Renal cortex interstitium (tissue), 15 donors: ENCODE measurements at places on chromosomes 5 and 9.

GRCh38 chr5:32202394-32202793 lies 28.3 kb upstream of the GOLPH3 start:
- DNase-seq = no peak

DNA sequence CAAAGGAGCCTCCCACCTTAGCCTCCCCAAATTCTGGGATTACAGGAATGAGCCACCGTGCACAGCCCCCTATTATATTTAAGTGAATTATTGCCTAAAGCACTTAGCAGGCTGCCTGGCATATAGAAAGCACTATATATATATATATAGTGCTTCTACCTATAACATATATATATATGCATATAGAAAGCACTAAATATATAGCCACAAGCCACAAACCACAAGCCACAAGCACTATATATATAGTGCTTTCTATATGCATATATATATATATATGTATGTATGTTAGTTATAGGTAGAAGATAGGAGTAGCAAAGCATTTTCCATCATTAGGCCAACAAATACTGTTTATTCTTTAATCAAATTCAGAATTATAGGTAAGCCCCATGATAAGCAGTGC lies 185.8 kb downstream of the CWC27 start:
- no peak for DNase-seq

- no peak for DNase-seq
Observed at GRCh38 chr5:108688485-108688884, 59.2 kb upstream of the FER start.

DNA sequence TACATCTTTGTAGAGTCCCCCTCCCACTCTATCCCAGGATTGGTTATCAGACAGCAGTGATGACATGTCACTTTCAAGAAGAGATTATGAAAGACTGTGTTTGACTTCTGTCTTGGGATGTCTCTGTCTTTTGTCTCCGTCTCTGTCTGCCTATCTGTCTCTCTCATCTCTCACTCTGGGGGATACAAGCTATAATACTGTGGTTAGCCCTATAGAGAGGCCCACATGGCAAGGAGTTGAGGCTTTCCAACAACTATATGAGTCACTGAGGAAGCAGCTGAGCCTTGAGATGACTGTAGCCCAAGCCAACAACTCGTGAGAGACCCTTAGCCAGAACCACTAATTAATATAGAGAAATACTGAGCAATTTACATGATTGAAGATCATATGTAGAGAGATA lies 284.8 kb downstream of the PDE4D start:
- DNase-seq = no peak

DNA sequence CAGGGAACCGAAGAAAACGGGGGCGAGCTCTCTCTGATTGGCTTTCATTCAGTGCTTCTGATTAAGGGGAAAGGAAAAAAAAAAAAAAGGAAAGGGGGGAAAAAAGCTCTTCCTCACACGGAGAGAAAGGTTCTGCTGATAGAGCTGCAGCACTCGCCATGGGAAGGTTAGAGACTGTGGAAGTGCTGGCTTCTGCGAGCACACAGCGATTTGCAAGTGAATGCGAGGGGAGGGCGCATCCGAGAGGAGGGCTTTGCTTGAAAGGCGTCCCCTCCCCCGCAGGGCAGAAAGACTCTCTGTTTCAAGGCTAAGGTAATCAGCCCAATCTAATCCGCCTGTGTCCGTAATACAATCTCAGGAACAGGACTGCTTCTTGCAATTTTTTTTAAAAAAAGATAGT lies at the start of gene CDH10:
CDH10 (minus strand) TSS at position 218 of the 400 bp plus-strand sequence. CDS start 51,488 bp downstream, outside the sequence.
- DNase-seq = peak; percentile 40

DNA sequence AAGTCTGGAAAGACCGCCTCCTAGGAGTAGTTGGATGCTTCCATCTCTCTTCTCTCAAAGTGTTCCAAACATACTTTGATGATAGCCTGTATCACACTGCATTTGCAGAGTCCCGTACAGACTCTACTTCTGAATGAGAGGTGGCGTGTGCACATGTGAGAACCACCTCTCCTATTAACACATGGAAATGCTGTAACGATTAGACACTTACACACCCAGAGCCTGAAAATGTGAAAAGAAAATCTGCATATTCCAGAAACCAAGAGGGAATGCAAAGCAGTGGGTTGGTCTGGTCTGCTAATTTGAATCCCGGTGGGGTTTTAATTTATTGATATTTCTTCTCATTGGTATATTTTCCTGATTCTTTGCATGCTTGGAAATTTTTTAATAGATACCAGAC lies 10.5 kb downstream of the UGCG start:
- no peak for DNase-seq

DNA sequence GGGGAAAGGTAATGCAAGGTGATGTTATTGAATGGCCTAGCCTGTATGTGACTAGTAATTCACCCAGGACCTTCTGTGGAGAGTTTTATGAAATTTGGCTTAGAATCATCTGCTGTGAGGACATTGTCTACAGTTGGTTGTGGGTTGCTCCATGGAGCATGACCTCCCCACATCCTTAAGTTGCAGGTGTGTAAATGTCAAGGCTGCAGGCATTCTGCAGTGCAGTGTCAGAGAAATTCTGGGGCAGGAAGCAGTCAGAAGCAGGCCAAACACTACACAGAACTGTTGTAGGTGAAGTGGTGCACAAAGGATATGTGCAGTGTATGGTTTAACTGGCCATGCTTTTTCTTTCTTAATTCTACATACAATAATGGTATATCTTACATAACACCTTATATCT lies 588.3 kb downstream of the EBF1 start:
- DNase-seq = no peak

- no peak for DNase-seq
Observed at GRCh38 chr9:137879566-137880150, 2.1 kb downstream of the CACNA1B start.

- DNase-seq = no peak
Observed at GRCh38 chr5:115461093-115461492, 83.5 kb downstream of the FEM1C start.

GRCh38 chr9:85892401-85892800 lies 48.5 kb upstream of the NAA35 start:
- DNase-seq = no peak

DNA sequence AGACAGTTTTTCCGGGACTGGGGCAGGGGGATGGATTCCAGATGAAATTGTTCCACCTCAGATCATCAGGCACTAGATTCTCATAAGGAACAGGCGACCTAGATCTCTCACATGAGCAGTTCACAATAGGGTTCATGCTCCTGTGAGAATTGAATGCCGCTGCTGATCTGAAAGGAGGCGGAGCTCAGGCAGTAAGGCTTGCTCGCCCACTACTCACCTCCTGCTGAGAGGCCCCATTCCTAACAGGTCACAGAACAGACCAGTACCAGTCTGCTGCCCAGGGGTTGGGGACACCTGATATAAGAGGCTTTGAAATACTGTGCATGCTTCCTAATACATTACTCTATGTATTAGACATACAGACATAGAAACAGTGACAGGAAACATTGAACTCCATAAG lies 41.1 kb downstream of the PTPRD start:
- DNase-seq = no peak

DNA sequence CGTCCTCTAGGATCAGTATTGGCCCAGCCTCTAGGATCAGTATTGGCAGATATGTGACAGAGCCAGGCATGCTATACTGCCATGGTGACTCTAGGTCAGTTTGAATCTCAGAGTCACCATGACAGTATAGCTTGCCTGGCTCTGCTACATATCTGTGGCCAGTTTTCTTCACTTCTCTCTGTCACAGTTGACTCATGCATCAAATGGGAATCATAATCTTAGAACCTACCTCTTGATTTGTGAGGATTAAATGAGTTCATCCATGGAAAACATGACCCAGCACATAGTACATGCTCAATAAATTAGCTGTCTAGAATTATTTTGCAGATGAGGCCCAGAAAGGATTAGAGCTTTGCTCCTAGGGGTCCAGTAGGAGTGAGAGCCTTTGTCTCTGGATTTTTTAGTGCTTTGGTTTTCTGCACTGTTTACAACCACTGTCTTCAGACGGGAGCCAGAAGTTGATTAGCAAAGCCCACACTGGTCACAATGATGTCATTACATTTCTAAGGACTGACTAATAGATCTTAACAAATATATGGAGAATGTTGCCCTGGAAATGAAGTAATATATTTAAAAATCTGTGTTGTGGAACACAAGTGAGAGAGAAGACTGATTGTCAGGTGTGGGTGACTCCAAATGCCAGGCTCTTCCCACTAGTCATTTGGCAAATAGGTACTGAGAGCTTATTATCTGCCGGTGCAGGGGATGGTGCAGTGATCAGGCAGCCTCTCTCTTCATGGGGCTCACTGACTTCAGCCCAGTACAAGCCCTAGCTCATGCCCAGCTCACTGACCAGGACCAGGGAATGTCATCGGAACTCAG lies 76.0 kb downstream of the COL15A1 start:
- DNase-seq = no peak

GRCh38 chr9:128838338-128838737 lies 8.7 kb upstream of the SPOUT1 start:
- no peak for DNase-seq

DNA sequence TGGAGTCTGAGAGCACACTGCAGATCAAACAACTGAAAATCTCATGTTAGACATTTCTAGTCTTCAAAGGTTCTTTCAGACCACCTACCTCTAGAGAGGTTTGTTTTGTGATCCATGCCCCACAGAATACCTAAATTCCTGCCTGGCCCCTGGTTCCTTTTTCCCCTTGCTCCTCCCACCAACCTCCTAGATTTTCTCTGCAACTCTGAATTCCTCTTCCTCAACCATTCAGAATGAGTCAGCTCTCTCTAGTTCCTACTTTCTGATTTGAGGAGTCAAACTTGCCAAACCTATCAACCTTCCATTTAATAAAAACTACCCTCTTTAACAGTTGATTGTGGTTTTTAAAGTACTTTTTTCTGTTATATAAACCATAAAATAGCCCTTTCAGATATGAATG lies 83.2 kb upstream of the ZNF462 start:
- no peak for DNase-seq

DNA sequence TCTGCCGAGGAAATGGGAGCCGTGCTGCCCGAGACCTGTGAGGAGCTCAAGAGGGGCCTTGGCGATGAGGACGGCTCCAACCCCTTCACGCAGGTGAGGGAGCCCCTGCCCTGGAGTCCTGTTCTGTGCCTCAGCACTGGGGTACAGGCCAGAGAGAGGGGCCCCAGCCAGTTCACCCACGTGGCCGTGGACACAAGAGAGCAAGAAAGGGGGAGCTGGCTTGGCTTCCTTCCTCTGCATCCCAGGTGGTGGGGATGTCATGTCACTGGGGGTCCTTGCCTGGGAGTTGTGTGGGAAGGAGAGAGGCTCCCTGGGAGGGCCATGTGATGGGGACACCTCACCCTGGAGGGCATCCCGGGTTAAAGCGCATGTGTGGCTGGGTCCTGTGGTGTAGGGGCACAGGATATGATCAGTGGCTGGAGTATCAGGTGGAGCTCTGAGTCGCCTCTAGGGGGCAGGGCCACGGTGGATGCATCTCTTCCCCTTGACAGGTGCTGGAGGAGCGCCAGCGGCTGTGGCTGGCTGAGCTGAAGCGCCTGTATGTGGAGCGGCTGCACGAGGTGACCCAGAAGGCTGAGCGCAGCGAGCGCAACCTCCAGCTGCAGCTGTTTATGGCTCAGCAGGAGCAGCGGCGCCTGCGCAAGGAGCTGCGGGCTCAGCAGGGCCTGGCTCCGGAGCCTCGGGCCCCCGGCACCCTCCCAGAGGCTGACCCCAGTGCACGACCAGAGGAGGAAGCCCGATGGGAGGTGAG lies 7.5 kb downstream of the N4BP3 start:
- peak; percentile 83 for DNase-seq

- no peak for DNase-seq
Observed at GRCh38 chr5:176784218-176785165, 25.9 kb upstream of the UNC5A start.

DNA sequence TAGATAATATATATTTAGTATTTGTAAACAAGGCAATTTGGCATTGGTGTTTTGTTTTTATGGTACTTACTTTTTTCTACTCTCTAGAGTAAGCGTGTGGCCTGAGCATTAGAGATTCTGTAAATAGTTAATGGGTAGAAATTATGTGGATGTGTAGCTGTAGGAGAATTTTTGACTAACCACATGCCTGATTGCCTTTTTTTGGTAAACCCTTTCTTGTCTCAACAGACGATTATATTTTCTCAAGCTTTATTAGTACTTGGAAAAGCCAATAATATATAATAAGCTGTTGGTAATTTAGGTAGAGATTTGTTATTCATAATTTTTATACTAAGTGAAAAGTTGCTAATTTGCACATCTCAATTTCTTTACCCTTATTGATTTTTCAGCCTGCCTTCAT lies 76.8 kb downstream of the FCHO2 start:
- DNase-seq = no peak

- DNase-seq = no peak
Observed at GRCh38 chr9:136623842-136624183, 38.9 kb upstream of the EGFL7 start.

DNA sequence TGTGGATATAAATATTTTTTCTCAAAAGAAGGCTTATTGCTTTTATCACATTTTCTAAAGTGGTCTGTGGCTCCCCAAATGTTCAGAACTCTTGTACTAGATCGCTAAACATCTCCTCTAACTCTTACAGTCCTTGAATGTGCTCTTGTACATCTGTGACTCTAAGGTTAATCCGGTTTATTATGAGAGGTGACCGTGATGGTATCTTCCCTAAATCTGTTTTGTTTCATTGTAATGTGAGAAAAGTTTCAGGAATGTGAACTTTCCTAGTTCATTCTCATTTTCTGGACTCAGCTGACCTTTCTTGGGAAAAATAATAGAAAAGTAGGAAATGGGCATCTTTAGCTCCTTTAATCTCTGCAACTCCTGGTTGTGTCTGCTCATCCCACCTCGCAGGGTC lies 94.5 kb upstream of the CD180 start:
- no peak for DNase-seq

DNA sequence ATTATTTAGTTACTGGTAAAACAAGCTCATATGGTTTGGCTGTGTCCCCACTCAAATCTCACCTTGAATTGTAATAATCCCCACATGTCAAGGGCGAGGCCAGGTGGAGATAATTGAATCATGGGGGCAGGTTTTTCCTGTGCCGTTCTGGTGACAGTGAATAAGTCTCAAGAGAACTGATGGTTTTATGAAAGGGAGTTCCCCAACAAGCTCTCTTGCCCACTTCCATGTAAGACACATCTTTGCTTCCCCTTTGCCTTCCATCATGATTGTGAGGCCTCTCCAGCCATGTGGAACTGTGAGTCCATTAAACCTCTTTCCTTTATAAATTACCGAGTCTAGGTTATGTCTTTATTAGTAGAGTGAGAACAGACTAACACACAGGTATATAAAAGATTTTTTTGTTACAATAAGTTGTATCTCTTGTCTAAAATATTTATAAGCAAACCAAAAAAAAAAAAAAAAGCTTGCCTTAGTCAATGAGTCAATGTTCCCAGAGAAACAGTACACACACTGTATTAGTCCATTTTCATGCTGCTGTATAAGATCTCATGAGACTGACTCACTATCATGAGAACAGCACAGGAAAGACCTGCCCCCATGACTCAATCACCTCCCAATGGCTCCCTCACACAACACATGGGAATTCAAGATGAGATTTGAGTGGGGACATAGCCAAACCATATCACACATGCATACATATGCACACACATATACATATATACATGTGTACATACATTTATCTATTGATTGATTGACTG lies 138.3 kb downstream of the BASP1 start:
- DNase-seq = no peak
